ENCODE measurements at places on chromosomes 12 and 14.

DNA sequence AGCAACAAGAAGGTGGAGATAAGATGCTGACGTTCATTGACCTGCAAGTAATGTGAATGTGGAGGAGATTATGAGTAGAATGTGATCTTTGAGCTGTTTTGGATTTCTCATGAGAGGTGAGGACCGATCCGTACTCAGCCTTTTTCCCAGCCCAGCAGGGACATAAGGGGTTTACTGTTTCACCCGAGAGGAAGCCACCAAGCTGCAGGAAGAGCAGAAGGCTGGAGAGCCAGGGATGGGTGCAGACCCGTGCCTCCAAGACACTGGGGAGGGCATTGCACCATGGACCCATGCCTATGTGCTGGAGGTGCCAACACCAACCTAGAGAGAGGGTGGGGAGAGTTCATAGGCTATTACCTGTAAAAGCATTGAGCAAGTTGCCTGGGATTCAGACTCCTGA is 206.0 kb upstream of the DIO3 start:
- peak; percentile 32 for DNase-seq

DNA sequence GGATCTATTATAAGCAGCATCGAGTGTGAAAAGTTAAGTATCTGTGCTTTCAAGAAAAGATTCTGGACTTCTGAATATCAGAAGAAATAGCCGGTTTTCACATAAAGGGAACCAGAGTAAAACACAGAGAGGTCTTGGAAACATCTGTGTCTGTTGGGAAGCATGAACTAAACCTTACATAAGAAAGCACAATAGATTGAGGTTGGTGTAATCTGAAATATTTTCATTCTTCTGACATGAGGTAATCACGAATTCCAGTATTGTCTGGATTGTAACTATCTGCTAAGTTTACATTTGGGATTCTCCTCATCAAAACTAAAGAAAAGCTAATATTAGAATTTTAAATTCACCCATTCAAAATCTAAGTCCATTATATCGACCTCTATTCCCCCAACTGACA is 161.3 kb downstream of the CPNE8 start:
- DNase-seq: no peak

DNA sequence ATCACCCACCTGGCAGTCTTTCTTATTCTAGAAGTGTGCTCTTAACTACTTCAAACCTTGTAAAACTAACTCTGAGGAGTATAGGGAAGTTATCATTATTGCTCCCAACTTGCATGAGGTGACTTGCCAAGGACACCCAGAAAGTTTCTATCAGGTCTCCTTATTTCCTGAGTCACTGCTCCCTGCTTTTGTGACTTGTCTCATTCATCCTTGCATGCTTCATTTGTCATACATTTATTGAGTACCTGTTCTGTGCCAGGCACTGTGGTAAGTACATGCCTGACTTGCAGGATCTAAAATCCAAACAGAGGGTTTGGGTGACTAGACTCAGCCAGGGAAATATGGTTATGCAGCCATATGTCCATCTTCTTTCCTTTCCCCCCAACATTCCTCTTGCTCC is 25.5 kb downstream of the CFAP251 start:
- DNase-seq: no peak

- DNase-seq: no peak
Observed at GRCh38 chr12:53118751-53119300, 15.5 kb downstream of the SOAT2 start.

DNA sequence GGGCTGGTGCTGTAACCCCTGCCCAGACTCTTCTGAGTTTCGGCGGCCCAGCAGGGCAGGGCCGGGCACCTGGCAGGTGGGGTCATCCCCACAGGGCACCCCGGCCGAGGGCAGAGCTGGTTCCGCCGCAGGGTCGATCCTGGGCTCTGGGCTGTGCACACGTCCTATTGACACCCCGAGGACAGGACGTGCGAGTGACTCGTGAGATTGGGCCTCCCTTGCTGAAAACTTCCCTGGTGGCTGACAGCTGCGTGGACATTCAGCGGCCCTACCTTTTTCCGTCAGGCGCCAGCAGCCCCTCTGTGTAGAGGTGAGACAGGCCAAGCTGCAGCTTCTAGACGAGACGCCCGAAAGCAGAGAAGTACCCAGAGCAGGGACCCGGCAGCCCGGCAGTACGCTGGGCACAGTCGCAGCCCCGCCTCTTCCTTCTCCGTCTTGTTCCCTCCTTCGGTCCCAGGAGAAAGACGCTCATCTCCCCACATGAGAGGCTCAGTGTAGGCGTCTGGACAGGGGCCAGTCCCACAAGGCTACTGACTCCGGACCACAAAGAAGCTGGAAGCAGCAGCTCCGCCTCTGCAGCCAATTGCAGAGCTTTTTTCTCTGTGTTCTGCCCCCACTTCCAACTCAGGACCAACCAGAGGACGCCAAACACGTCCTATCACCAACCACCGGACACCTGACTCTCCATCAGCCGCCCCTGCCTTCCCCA is at the start of gene LRCOL1:
TSS of gene LRCOL1 (minus strand) at position 532 of the 709 bp plus-strand sequence. CDS start 4,331 bp downstream, outside the sequence.
- DNase-seq: no peak

DNA sequence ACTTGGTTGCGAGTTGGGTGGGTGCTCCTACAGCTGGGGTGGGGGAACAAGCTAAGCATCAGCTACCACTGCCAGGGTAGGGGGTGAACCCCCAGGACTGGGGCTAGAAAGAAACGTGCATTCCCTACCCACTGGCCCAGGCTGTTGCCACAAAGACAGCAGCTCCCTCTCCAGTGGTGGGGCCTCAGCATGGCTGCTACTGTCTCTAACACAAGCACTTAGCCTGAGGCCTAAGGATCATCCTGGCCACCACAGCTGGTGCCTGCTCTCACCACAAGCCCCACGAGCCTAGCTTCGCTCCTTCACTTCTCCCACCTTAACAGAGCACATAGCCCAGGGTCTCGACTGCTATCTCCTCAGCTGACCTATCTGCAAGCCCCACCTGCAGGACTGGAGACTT is 18.9 kb downstream of the SLC25A21 start:
- DNase-seq: no peak

DNA sequence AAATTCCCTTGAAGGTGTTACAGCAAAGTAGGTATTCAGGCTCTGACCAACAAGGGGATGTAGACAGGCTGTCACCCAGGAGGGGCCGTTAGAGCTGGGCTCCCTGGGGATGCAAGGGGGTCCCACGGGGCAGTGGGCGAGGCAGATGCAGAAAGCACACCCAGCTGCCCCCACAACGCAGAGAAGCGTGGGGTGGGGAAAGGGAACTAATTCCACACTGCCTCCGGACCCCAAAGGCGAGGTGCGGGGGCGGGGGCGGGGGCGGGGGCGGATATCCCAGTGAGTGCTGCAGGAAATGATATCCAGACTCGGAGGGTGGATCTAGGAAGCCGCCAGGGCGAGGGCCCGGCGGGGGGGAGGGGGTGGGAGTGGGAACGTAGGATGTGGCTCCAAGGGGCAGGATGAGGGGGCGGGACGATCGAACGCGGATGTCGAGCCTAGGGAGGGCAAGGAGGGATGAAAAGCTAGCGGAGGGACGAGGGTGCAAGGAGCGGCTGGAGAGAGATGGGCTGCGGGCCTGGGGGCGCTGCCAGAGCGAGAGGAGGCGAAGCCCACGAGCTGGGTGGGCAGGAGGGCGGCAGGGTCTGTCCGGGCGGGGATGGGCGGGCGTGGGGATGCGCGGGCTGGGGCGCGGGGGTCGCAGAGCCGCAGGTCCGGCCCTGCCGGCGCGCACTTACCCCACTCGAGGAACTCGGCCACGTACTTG is 874 bp downstream of the CDC42BPB start:
- no peak for DNase-seq

DNA sequence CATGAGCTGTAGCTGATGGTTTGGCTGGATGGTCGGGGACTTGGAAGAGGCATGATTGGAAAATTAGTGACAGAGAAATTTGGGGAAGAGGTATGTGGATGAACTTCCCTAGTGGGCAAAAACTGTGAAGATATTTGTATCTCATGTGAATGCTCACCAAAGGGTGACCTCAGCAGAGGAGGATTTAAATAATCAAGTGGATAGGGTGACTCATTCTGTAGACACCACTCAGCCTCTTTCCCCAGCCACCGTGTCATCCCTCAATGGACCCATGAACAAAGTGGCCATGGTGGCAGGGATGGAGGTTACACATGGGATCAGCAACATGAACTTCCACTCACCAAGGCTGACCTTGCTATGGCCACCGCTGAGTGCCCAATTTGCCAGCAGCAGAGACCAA is 60.8 kb upstream of the KRAS start:
- DNase-seq: no peak

DNA sequence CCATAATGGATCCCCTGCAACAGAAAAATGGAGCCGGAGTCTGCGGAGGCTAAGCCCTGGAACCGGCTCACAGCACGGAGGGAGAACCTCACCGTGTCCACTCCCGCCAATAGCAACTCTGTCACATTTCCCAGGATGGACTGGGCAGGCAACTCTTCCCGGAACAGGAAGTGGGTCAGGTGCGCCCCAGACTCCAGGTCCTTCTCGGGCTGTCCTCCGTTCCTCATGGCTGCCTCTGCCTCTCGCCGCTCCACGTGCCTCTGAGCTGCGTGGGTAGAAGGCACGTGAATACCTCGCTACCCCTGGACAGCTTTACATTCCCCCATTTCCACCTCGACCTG is 2.2 kb downstream of the CYP27B1 start:
- no peak for DNase-seq

DNA sequence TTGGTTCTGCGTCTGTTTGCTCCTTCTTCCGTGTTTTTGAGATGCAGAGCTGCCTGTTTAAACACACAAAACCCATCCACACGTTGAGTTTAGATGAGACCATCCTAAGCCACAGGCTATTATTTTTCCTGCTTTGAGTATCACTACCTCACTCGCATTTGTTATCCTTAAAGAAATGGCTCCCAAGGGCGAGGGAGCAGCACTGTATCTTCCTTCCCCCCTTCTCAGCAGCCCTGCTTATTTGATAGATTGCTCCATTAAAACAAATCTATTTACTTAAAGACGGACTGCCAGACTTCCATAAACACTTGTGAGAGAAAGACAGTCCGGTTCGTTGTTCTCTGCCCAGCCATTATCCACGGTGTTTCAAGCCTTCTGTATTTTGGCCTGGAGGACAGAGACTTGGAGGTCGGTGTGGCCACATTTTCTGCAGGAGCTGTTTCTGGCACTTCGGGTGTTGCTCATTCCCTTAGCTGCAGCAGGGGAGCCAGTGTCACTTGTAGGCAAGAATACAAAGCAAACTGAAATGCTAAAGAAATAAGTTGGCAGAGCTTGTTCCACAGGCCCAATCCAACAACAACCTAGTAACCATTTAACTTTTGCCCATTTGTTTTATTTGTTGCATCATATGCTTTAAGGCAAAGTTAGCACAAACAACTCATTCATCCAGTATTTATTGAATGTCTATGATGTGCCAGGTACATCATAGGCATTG is 275.4 kb downstream of the TTC6 start:
- no peak for DNase-seq
